NCI-H69 (cell line): ENCODE measurements at places on chromosomes 7 and 10.

GRCh38 chr7:7491044-7491443, 44.6 kb downstream of the COL28A1 start:
- peak; percentile 58 for DNase-seq

GRCh38 chr10:124911124-124912067, 30.5 kb upstream of the ZRANB1 start:
- DNase-seq, result no peak

DNA sequence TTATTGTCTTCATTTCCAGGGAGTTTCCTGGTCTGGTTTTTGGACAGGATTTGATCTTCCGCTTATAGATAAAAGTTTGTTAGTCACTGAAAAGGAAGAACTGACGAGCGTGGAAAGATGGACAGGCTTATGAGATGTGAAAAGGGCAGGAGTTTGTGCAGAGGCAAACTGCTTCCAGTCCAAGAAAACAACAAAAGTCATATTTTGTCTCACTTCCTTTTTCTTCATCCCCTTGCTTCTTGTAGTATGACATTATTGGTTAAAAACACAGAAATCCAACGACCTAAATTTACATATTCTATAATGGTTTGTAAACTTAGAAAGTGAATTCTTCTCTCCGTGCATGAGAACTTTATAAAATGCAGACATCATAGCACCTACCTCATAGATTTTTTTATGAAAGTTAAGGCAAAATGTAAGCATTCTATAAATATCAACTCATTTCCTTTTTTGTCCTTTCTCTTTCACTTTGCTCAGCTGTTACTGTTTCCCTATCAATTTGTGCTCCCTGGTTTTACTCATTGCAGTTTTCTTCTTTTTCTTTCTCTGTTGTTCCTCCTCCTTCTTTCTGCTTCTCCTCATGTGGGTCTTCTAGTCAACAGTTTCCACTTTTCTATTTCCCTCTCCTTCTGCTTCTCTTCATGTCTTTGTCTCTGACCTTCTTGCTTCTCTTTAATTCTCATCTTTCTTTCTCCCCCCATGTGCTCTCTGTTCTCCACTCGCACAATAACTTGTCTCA, 370.2 kb downstream of the ARL4A start:
- DNase-seq, result no peak

DNA sequence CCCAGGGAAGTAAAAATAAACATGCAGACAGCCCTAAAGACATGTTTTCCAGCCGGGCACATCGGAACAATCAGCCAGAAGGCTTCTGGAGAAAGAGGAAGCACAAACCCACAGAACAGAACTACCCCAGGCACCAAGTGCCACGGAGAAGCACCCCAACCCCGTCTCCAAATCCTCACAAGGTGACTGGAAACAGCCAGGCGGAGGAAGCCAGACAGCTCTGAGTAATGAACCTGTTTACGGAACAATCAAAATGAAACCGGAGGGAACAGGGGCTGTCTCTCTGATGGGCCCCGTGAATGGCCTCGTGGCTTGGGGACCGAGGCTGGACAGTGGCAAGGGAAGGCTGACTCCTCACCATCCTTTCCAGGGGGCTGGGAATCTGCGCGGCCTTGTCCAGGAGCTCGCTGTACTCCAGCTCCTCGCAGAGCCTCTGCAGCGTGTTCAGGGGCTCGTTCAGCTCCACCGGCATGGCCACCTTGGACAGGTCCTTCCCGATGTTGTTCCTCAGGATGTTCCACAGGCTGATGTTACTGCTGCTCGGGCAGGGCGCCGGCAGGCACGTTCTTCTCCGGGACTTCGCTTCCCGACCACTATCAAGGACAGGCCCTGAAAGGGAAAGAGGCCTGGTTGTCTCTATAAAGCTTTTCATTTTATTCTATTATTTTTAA, 77.0 kb upstream of the GSDME start:
- no peak for DNase-seq

- DNase-seq, result peak; percentile 43
Observed at GRCh38 chr10:26044141-26044749, 110.2 kb downstream of the MYO3A start.

DNA sequence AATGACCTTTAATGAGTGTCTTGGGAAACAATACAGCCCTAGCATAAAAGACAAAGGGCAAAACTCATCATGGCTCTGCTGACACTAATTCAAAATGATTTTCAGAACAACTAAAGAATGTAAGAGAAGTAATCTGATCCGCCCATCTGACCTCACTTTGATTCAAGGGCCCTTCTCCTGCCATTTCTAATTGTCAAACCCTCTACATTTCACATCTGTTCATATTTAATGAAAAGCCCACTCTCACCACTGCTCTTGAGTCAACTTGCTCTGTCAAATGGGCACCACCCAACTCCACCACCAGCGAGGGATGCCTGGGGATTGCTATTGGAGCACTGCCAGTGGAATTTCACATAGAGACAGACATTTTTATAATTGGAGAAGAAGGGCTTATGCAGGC, 639.2 kb downstream of the KCNMA1 start:
- peak; percentile 96 for DNase-seq

DNA sequence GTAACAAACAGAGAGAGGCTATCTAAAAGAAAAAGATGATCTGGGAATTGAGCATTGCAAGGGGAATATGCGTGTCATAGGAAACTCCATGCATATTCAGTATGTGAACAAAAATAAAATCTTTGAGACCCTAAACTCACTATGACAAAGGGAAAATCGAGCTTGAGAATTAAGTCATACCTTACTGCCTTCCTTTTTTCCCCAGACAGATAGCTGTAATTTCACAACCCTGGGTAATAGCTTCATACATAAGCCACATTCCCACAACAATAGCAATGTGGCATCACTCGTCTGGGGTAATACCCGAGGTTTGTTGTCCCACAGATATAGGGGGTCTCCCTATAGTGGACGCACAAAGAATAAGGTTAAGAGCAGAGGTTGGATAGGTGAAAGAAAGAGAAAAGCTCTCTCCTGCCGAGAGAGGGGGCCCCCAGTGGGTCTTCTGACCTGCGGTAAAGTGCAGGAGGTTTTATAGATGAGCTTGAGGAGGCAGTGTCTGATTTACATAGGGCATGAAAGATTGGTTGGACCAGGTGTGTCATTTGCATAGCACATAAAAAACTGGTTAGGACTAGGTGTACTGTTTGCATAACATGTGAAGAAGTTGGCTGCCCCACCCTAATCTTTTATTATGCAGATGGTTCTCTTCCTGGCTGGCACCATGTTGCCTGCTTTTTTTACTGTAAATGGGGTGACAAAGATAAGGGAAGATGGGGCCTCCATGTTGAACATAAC, 11.6 kb downstream of the CYP3A43 start:
- peak; percentile 89 for DNase-seq

DNA sequence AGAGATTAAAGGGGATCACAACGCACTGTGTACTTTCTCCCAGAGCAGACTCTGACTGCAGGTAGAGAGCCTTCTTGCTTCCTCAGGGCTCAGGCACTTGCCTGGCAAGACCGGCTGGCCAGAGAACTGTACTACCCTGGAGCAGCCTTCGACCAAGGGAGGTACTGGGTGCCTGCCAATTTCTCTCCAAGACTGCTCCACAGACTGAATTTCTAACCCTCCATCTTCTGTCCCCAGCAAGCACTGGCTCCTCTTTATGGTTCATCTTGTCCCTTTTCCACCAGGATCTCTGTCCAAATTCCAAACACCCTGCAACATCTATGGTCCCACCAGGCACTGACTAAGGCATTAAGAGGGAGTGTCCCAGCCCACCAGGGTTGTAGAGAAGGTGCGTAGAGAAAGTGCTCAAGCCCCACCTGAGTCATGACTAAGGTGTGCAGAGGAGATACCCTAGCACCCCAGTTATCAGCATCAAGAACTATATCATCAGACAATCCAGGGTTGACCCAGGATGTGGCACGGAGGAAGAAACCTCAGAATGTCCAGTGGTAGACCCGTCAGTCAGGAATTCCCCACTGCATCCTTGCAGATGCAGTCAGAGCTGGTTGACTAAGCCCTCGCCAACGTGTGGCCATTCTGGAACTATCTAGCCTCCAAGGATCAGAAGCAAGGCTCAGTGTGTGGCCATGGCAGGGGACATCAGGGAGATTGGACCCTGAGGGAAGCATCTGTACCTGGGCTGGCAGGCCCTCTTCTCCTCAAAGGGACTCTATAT, 60.9 kb upstream of the CAMK2B start:
- DNase-seq, result no peak

GRCh38 chr10:73920089-73920488, 9.2 kb downstream of the PLAU start:
- DNase-seq, result peak; percentile 51

DNA sequence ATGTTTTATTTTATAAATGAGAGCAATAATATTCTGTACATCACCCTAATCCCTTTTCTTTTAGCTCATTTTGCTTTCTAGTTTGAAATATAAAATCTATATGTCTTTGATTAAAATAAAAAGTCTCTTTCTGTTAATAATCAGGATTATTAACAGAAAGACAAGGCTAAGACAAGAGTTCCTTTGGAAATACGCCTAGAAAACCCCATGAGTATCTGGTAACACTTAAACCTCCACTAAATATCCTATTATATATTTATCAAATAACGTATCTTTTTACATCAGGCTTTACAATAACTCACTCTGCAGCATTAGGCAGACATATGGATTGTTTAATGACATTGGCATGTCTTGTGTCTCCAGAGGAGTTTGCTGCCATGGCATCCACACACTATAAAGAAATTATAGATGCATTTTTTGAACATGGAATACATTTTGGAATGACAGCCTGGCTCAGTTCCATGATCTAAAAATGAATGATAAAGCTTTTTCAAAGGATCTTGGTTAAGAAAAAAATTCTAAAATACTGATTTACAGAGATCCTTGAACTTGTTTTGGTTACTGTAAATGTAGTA, 98.7 kb downstream of the TMEM26 start:
- no peak for DNase-seq

DNA sequence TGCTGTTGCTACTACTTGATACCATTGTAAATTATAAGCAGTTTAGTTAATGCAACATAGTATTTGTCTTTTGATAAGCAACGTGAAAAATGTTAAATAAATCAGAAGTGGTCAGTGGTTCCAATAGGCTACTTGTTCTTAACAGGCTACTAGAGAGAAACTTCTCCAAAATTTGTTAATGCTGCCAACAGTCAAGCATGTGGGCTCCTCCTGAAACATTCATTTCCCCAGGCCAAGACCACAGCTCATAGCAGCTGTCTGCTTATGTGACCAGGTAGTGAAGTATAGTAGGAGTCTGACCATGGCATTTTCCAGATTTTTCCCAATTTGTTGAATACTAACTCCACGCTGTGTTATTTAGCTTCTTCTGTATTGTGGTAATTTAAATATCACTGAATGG, 81.0 kb downstream of the CYP51A1 start:
- no peak for DNase-seq

DNA sequence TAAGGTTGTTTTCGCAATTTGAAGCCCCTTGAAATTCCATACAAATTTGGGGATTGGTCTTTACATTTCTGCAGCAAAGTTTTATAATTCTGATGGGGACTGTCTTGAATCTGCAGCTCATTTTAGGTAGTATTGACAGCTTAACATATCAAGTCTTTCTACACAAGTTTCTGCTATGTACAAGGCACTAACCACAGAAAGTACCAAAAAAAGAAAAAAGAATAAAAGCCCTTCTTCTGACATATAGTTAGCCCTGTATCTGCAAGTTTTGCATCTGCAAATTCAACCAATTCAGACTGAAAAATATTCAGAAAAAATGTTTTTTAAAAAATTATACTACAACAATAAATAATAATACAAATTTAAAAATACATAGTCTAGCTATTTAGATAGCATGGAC, 15.3 kb downstream of the POT1 start:
- no peak for DNase-seq

DNA sequence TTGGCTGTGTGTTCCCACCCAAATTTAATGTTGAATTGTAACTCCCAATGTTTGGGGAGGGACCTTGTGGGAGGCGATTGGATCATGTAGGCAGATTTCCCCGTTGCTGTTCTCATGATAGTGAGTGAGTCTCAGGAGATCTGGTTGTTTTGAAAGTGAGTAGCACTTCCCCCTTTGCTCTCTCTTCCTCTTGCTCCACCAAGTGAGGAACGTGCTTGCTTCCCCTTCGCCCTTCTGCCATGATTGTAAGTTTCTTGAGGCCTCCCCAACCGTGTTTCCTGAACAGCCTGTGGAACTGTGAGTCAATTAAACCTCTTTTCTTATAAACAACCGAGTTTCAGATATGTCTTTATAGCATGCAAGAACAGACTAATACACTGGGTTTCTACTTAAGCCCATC, 176.3 kb downstream of the CDK14 start:
- DNase-seq, result no peak

DNA sequence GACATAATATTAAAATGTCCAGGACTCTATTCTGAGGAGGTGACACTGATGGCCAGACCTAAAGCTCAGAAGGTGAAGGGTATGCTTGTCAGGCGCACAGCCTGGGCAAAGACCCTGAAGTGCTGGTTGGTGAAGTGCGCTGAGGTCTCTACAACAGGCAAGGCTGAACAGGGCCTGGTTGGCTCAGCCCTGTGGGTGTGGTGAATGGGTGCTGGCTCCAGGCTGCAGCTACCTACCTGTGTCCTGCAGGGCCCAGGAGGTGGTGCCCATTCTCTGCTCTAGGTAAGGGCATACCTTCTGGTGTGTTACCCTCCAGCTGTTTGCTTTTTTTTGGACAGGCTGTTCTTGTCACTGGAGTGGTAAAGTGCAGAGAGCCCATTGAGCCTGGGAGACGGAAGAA, 85.1 kb downstream of the RAMP3 start:
- DNase-seq, result peak; percentile 27

DNA sequence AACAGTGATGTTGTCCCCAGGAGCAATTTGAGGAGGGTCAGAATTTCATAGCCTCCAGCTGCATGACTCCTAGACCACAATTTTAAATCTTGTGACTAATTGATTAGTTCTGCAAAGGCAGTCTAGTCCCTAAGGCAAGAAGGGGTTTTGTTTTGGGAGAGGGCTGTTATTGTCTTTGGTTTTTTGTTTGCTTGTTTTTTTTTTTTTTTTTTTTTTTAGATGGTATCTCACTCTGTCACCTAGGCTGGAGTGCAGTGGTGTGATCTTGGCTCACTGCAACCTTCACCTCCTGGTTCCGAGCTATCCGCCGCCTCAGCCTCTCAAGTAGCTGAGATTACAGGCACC, 117.0 kb downstream of the MARCHF5 start:
- no peak for DNase-seq

GRCh38 chr10:20877986-20878983, 18.8 kb downstream of the NEBL start:
- peak; percentile 74 for DNase-seq

GRCh38 chr7:112199035-112199655, 7.1 kb downstream of the DOCK4 start:
- no peak for DNase-seq

- no peak for DNase-seq
Observed at GRCh38 chr7:144032985-144033709, 15.6 kb upstream of the OR2A5 start.
